Mucosa of gallbladder (tissue), 1 donor: ENCODE measurements at places on chromosomes 7 and 10. TPM values are rescaled to one million over a fixed set of nuclear protein-coding genes. Genes with fewer than 3 reads are reported as not detected.

DNA sequence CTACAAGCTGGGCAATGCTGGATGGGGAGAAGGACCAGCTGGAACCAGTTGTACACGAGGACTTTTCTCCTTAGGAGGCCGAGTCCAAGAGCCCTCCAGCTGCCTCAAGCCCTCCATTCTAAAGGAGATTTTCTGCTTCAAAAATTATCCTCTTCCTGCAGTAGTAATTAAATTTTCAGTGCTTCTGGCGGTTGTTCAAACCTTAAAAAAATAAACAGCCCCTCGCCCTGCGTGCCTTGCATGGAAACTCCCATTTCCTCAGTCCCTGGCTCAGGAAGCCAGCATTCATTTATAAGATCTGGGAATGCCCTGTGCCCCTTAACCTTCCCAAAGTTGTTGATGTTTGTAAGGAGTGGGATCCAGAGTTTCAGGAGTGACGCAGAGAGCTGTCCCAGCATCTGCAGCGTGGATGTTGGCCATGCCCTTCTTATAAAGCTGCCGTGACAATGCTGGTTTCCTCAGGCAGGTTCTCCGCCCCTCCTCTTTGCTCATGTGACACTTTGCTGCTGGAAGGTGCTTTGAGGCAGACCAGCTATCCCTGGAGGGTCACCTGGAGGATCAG, 24.0 kb upstream of the ACTR3B start:
- DNase-seq, result no peak

DNA sequence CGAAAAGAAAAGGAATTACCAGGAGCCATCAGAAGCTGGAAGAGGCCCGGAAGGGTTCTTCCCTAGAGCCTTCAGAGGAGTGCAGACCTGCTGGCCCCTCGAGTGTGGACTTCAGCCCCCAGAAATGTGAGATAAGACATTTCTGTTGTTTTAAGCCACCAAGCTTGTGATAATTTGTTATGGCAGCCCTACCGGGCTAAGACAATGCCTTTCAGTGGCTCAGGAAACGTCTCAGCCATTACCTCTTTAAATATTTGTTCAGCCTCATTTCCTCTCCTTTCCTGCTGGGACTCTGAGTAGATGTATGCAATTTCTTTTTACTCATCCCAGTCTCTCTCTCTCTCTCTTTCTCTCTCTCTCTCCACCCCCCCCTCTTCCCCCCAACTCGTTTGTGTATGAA, 174.7 kb upstream of the GRB10 start:
- DNase-seq, result no peak

GRCh38 chr10:31940839-31941653, 12.4 kb upstream of the ARHGAP12 start:
- DNase-seq, result peak; percentile 27

GRCh38 chr7:31744294-31744874, 57.4 kb downstream of the PPP1R17 start:
- peak; percentile 63 for DNase-seq

GRCh38 chr10:17031637-17032635, 97.7 kb downstream of the CUBN start:
- DNase-seq, result no peak

DNA sequence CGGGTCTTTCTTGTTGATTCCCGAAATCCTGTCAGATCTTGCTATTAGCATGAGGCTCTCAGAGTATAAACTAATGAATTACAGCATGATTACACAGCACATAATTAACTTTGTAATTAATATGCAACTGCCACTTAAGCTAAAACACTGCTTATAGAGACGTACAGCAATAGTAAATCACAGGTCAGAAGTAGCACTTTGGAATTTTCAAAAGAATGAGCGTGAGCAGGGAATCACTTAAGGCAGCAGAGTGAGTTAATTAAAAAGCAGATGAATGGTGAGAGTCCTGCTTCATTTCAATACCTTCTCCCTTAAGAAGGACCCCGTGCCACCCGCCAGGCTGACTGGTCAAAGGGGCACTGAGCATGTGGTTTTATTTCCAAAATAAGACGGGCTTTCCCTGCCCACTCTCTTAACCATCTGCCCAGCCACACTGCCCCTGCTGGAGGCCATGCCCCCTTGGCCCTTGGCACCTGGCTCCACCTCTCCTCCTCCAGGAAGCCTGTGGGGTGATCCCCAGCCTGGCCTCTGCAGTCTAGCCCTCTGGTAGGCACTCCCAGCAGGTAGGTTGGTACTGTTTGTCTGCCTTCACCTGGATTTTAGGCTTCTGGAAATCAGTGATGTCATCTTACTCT, 117.8 kb downstream of the ZMIZ1 start:
- DNase-seq, result no peak

DNA sequence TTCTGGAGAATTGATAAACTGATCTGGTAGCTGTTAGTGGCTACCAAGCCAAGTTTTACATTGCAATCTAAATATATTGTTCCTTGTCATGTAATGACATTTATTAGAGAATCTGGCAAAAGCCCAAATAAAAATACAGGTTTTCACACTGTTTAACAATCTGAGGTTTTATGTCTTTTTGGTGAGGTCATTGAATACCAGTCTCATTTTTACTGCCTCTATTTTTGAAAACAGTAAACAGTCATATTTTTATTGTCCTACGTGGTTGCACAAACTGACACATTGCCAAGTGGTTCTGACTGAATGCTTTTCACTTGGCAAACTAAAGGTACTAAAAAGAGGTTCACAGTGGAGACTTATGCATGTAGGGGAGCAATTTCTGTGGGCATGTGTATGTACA, 157.5 kb downstream of the PRKG1 start:
- DNase-seq, result no peak

DNA sequence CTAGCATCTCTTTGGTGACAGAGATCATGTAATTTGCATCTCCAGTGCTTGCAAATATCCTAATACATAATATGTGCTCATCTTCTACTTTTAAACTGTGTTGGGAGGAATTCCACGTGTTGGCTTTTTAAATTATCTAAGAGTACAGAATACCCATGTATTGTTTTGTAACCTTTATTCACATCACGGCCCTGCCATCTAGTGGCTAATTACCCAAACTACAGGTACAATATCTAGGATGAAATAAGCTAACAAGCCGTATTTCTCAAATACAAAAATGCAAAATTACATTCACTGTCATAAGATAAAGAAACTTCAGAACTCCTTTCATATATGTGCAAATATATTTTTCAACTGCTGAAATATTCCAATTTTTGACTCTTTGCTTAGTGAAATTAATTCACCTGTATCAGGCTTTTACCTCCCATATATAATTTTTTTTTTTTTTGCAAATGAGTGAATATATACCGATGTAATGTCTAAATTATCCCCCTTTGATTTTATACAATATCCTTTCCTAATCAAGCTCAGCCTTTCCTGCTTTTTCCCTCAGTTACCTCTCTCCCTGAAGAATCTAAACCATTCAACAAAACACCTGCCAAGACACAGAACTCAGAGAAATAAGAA, 30.3 kb upstream of the LSM8 start:
- DNase-seq, result peak; percentile 29

Gene CYP2W1
- total RNA-seq, result 0.46 TPM

Gene NCF1
- total RNA-seq, result 6.8 TPM

Gene TTYH3
- total RNA-seq, result 81.3 TPM

Gene CHAT
- 0.86 TPM for total RNA-seq

Gene VENTX
- 2.7 TPM for total RNA-seq
